Amygdala (tissue), 56 donors: ENCODE measurements at places on chromosomes 7 and 10.

DNA sequence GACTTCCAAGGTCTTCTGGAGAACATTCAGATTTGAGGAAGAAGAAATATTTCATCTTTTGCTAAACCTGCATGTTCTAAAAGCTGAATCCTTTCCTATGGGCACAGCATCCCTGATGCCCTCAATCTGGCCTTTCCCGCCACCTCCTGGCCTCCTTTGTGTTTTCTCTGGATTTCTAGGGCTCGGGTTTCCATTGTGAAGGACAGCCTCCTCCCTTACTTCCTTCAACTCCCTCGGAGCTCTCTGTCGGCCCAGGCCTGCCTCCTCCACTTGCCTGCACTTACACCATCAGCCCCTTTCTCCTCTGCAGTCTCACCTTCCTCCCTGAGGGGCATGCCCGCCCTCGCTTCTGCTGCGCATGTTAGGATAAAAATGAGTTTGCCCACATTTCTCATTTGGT is 75.4 kb downstream of the WIPF3 start:
- no peak for DNase-seq

- no peak for DNase-seq
Measured at GRCh38 chr10:33306126-33306525, 28.3 kb downstream of the NRP1 start.

- no peak for DNase-seq
Measured at GRCh38 chr10:75825661-75826060, 394.2 kb downstream of the LRMDA start.

GRCh38 chr7:142962991-142963390 is 828 bp upstream of the KEL start:
- DNase-seq: no peak

DNA sequence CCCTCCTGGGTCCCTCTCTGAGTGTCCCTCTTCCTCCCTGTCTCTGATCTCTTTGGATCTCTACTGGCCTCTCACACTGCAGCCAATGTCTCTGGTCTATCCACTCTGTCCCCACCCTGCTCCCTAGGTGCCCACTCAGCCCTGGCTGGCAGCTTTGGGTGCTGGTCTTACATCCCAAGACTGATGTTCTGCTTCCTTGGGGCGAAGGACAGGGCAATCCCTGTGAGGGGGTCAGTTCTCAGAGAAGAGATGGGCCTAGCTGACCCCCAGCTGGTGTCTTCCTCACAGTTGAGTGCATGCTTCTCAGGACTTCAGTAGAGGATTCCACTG is 51.7 kb upstream of the CAMK2B start:
- DNase-seq: no peak

- DNase-seq: peak; percentile 4
Measured at GRCh38 chr10:6877722-6878392, 297.8 kb upstream of the PRKCQ start.
